ENCODE measurements at places on chromosomes 1 and 21.
A peak's percentile ranks its signal among the peaks of the same experiment; 100 is the strongest.

DNA sequence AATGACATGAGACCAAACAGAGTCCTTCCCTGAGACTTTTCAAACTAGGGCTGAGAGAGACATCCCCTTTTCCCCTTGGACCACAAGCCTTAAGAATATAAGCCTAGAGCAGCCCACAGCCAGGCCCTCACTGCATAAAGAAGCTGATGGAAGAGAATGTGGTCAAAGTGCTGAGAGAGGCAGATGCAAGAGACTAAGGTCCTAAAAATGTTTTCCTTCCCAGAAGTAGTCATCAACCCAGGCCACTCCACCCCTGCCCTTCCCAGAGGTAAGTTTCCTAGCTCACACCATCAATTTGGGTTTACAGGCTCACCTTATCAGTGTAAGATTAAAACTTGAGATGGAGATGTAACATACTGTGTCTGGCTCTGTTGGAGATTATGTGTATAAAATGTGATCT, 58.2 kb downstream of the BCAR3 start:
- H3K27ac ChIP-seq, result no peak overlapping the region
- no peaks in the 10 kb centered on the region for H3K36me3 ChIP-seq
- H3K4me3 ChIP-seq, result no peak overlapping the region
- no peaks in the 10 kb centered on the region for H3K4me1 ChIP-seq

DNA sequence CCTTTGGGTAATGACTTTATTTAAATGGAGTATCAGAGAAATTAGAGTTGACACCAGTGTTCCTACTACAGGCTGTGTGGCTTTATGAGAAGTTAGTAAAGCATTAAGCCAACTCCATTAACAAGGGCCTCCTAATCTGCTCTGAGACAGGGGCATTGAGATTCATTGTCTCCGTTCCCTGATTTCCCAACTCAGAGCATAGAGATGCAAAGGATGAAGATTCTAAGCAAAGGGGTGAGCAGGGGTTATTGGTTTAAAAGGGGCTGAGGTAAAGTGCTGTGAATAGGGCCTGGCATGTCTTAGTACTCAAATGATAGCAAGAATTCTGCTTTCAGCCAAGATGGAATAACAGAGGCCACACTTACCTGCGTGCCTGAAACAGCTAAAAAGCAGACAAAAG, 428.4 kb downstream of the PTPRU start:
- H3K4me3 ChIP-seq, result no peak overlapping the region
- DNase-seq, result no peak
- peaks cover 4% of the 10 kb centered on the region for H3K27me3 ChIP-seq
- H3K27ac ChIP-seq, result no peak overlapping the region
- H3K36me3 ChIP-seq, result no peaks in the 10 kb centered on the region

DNA sequence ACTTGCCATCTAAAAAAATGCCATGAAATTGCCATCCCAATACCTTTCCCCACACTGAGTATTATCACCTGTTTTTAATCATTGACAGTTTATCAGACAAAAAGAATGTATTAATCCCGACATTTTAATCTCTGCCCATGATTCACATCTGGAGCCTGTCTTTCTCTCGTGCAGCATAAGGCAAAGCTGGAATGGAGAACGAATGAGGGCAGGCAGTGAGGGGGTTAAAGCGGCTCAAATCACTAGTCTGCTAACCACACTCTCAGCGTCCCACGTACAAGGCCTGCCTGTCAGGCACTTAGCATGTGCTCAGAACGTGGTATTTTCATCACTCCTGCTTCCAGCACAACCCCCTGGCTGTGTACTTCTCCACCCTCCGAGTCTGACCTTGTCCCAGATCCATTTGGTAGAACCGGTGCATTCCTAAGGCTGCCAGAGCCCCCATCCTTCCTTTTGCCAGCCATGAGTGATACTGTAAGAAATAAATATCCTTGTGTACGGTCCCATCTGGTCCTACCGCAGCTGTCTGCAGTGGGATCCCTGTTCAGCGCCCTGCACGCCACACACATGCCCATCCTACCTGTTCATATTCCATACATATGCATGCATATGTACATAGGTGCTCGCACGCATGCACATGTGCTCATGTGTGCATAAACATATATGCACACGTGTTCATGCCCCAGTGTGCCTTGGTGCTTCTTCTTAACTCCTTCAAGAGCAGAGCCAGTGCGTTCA, 34.6 kb upstream of the FHAD1 start:
- no peak overlapping the region for H3K27ac ChIP-seq
- no peak for DNase-seq
- peaks cover 4% of the 10 kb centered on the region for H3K27me3 ChIP-seq
- no peaks in the 10 kb centered on the region for H3K4me1 ChIP-seq
- no peaks in the 10 kb centered on the region for H3K36me3 ChIP-seq

- H3K4me1 ChIP-seq, result no peaks in the 10 kb centered on the region
- no peaks in the 10 kb centered on the region for H3K36me3 ChIP-seq
- no peak overlapping the region for H3K27ac ChIP-seq
- no peak for DNase-seq
- no peak overlapping the region for H3K4me3 ChIP-seq
Measured at GRCh38 chr1:238823416-238823815, 563.0 kb upstream of the CHRM3 start.

DNA sequence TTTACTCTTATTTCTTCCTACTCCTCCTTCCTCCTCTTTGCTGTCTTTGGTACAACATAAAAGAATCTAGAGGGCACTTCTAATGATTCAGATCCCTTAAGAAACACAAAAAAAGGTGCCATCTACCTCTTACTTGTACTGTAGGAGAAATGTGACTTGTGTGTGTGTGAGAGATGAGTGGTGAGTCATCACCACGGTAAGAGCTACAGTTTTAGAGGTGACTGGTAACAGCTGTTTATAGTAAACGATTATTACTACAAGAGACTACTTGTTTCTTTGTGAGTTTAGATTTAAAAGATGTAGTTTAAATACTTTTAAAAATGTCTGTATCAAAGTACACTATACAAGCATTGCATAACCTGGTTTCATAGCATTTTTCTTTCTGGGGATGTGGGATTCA, 40.4 kb downstream of the SLC35D1 start:
- no peaks in the 10 kb centered on the region for H3K36me3 ChIP-seq
- no peak overlapping the region for H3K4me3 ChIP-seq
- H3K27ac ChIP-seq, result no peak overlapping the region
- no peaks in the 10 kb centered on the region for H3K4me1 ChIP-seq

DNA sequence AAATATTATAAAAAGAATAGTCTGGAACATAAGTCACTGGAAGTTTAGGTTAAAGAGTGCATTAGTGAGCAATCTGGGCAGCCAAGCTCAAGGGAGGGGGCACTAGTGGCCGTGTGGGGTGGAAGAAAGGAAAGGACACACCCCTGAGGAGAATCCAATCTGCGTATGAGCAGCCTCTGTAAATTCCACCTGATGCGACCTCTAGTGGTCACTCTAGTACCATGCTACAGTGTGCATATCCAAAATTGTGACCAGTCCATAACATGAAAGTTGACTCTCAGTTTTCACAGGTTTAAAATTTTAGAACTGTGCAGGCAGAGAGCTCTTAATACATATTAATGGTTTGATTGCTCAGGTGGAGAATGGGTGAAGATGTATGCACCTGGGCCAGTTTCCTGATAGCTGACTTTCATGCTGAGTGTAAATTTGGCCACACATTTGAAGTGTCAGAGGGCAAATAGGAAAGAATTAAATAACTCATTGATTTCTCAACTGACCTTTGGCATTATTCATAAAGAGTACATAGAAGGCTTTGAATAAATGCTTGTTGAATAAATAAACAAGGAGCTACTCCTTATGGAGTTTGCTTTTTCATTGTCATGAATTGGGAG, 105.9 kb upstream of the C21orf91 start:
- no peaks in the 10 kb centered on the region for H3K36me3 ChIP-seq
- peak; percentile 50 for DNase-seq
- H3K27me3 ChIP-seq, result no peaks in the 10 kb centered on the region
- no peak overlapping the region for H3K4me3 ChIP-seq
- no peak overlapping the region for H3K27ac ChIP-seq

- H3K4me1 ChIP-seq, result no peaks in the 10 kb centered on the region
- no peak overlapping the region for H3K27ac ChIP-seq
- H3K27me3 ChIP-seq, result no peaks in the 10 kb centered on the region
- no peak for DNase-seq
- H3K36me3 ChIP-seq, result no peaks in the 10 kb centered on the region
- H3K4me3 ChIP-seq, result no peak overlapping the region
Measured at GRCh38 chr1:87121711-87122163, 206.9 kb upstream of the LMO4 start.

DNA sequence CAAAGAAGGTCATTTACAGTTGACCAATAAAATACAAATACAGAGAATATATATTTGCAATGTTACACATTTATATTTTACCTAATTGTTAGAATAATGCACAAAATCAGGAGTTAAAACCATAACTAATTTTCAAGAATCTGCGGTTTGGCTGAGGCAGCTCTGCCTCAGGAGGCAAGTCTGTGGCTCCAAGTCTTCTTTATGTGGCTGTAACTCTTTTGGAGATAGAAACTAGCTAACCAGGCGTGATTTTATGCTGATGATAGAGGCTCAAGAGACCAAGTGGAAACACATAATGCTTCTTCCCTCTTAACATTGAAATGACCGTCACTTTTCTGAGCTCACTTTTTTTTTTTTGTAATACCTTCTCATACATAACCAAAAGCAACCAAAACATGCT, 744.7 kb upstream of the CXADR start:
- no peaks in the 10 kb centered on the region for H3K4me1 ChIP-seq
- no peaks in the 10 kb centered on the region for H3K27me3 ChIP-seq
- no peak overlapping the region for H3K27ac ChIP-seq
- H3K4me3 ChIP-seq, result no peak overlapping the region
- no peak for DNase-seq
- H3K36me3 ChIP-seq, result no peaks in the 10 kb centered on the region

GRCh38 chr1:61921435-61921834, 179.2 kb downstream of the PATJ start:
- H3K4me3 ChIP-seq, result no peak overlapping the region
- H3K4me1 ChIP-seq, result no peaks in the 10 kb centered on the region
- no peaks in the 10 kb centered on the region for H3K36me3 ChIP-seq
- H3K27me3 ChIP-seq, result no peaks in the 10 kb centered on the region

DNA sequence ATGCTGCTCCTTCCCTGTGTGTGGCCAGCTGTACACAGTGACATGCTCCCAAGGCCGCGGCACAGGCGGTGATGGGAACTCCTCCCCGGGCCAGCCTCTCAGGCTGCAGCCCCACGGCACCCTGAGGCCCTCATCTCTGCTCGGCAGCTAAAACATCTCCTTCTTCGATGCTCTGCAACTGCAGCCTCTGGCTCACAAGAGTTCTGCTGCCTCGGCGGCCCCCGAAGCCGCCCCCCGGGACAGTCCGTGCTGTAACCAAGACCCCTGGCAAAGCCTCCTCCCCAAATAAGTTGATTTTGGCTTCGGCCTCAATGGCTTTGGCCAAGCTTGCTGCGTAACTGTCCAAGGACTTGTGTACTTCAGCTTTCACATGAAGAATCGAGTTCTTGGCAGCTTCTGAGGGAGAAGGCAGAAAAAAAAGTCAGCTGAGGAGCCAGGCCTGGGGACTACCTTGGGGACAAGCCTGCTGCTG, 51.3 kb downstream of the GPR161 start:
- H3K36me3 ChIP-seq, result no peaks in the 10 kb centered on the region
- H3K27ac ChIP-seq, result no peak overlapping the region
- H3K4me3 ChIP-seq, result no peak overlapping the region
- peaks cover 4% of the 10 kb centered on the region for H3K4me1 ChIP-seq

- no peak for DNase-seq
- H3K27ac ChIP-seq, result no peak overlapping the region
- peaks cover 43% of the 10 kb centered on the region for H3K4me1 ChIP-seq
- H3K4me3 ChIP-seq, result no peak overlapping the region
- H3K36me3 ChIP-seq, result no peaks in the 10 kb centered on the region
- H3K27me3 ChIP-seq, result no peaks in the 10 kb centered on the region
Measured at GRCh38 chr1:41754540-41754939, 164.2 kb downstream of the HIVEP3 start.

DNA sequence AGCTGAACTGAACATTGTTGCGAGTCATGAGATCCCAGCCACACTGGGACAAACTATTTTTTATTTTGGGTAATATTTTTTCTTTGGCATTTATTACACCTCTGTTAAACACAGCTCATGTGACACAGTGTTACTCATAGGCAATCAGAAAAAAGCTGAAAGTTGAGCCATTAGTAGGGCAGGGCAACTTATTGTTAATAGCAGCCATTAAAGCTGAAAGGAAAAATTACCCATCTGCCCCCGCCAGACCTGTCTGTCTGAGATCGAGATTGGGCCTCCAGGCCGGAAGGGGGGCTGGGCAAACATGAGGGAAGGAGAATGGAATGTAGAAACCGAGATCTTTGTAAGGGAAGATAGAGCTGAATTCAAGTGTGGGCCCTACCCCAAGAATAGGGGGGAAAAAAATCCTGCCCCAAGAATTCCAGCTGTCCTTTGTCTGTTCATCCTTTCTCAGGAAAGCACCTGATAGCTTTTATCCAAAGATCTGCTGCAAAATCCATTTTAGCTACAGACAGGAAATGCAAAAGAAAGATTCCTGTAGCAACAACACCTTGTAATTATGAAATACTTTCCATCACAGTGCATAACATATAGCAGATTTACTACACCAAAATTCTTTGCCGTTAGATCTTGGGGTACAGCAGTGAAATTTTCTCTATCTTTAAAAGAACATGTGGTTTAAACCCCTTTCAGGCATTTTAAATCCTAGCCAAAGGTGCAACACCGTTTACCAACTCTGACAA, 212.8 kb downstream of the PBX1 start:
- H3K4me3 ChIP-seq, result no peak overlapping the region
- no peak overlapping the region for H3K27ac ChIP-seq
- no peaks in the 10 kb centered on the region for H3K36me3 ChIP-seq
- H3K27me3 ChIP-seq, result no peaks in the 10 kb centered on the region
- no peak for DNase-seq
- no peaks in the 10 kb centered on the region for H3K4me1 ChIP-seq

Data from CD4-positive, alpha-beta memory T cell (primary cell).